Nucleus accumbens (tissue), 56 donors: ENCODE measurements at places on chromosomes 2 and 18.

DNA sequence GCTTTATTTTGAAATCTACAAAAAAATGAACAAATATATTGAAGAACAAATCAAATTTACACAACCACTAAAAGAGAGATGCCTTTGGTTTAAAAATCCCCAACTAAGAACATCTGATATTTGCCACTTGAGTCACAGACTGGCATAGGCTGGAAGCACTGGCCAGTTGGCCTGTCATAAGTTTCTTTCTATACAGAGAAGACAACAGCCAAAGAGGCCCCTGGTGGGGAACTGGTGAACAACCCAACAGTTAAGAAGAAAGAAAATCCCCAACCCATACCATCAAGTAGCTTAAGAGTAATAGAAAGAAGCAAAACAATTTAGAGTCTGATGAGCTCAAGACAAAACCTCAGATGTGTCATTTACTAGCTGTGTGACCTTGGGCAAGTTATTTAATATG, 45.5 kb downstream of the OSR1 start:
- DNase-seq, result no peak

GRCh38 chr2:170813611-170814532, 2.8 kb upstream of the GAD1 start:
- DNase-seq, result no peak

- no peak for DNase-seq
Observed at GRCh38 chr2:188892636-188893035, 81.5 kb upstream of the COL3A1 start.

GRCh38 chr2:2775018-2775417, 443.9 kb upstream of the MYT1L start:
- DNase-seq, result no peak

DNA sequence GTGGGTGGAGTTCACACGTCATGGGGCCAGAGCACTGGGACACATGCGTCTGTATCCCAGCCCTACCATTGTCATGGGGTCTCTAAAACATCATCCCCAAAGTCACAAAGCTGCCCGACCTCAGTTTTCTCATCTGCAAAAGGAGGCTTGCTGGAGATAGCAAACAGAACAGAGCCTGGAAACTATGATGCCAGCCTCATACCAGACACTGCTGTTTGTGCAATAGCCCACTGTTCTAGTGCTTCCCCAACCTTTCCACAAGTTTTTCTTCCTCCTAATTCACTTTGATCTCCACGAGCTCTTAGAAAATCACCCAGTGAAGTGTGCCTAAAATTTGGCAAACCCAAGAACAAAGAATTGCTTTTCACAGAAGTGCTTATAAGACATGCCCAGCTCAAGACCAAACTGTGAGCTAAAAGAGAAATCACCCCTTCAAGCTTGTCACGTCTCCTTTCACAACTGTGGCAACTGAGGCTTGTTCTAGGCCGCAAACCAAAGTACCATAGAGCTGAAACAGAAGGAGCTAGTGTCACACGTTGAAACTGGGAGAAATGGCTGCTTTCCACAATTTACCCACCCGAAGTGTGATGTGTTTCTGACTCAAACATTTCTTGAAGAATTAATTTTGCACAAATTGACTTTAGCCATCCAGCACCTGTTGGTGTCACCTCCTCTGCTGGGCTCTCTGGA, 162.7 kb upstream of the ID2 start:
- DNase-seq, result no peak

GRCh38 chr2:159045545-159046454, 77.4 kb downstream of the TANC1 start:
- DNase-seq, result no peak

GRCh38 chr2:184735611-184736010, 137.3 kb downstream of the ZNF804A start:
- no peak for DNase-seq

- DNase-seq, result no peak
Observed at GRCh38 chr2:240985881-240986786, 12.3 kb upstream of the SNED1 start.

DNA sequence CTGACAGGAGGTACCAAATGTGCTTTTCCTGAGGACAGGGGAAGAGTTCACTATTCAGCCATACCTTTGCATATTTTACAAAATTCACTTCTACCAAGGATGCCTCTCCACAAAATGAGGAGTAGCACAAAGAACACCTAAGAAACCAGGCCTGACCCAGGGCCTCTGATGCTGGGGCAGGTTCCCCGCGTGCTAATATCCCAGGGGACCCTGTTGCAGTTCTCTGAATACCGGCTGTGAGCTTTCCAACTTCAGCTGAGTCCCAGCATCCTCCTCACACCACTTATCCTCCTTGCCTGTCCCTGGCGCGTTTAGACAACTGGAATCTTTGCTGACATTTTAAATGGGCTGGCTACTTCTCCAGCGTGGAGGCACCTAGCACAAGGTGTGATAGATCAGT, 142.3 kb downstream of the BCL2 start:
- no peak for DNase-seq

DNA sequence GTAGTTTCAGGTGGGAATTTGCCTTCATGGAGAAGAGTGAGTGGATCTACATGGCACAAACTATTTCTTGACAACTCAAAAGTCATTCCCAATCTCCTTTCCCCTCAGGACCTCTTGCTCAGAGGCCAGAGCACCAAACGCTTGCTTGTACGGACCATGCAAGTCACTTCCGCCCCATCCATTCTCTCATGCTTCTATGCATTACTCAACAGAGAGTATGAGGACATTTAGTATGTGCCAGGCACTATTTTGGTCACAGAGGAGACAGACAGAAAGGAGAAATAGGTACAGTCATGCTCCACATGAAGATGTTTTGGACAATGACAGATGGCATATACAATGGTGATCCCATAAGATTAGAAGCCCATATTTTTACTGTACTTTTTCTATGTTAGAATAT, 117.5 kb downstream of the ACTR3 start:
- DNase-seq, result no peak

- DNase-seq, result no peak
Observed at GRCh38 chr2:173962583-173963110, 2.5 kb downstream of the SP3 start.

GRCh38 chr2:173258701-173259100, 96.0 kb upstream of the CDCA7 start:
- no peak for DNase-seq
